ENCODE measurements at places on chromosomes 3 and 15. TPM values are rescaled to one million over a fixed set of nuclear protein-coding genes. Genes with fewer than 3 reads are reported as not detected.

The TMC3 gene
- total RNA-seq: not detected

The AGBL1 gene
- 1.1 TPM for total RNA-seq

The BAHD1 gene
- total RNA-seq: 9.3 TPM

The LOXL1 gene
- 1.7 TPM for total RNA-seq

The MYL3 gene
- not detected for total RNA-seq

The ENTPD3 gene
- under 0.01 TPM for total RNA-seq

The SAMMSON gene
- under 0.01 TPM for total RNA-seq

The GOLGA6D gene
- under 0.01 TPM for total RNA-seq

The CTXN2 gene
- not detected for total RNA-seq

The MUC20 gene
- 1.3 TPM for total RNA-seq

The COLQ gene
- total RNA-seq: 2.9 TPM

The IMPG2 gene
- under 0.01 TPM for total RNA-seq

The UROC1 gene
- total RNA-seq: not detected

The DPPA4 gene
- total RNA-seq: not detected
